ENCODE measurements at places on chromosomes 3 and 15.
A peak's percentile ranks its signal among the peaks of the same experiment; 100 is the strongest.

DNA sequence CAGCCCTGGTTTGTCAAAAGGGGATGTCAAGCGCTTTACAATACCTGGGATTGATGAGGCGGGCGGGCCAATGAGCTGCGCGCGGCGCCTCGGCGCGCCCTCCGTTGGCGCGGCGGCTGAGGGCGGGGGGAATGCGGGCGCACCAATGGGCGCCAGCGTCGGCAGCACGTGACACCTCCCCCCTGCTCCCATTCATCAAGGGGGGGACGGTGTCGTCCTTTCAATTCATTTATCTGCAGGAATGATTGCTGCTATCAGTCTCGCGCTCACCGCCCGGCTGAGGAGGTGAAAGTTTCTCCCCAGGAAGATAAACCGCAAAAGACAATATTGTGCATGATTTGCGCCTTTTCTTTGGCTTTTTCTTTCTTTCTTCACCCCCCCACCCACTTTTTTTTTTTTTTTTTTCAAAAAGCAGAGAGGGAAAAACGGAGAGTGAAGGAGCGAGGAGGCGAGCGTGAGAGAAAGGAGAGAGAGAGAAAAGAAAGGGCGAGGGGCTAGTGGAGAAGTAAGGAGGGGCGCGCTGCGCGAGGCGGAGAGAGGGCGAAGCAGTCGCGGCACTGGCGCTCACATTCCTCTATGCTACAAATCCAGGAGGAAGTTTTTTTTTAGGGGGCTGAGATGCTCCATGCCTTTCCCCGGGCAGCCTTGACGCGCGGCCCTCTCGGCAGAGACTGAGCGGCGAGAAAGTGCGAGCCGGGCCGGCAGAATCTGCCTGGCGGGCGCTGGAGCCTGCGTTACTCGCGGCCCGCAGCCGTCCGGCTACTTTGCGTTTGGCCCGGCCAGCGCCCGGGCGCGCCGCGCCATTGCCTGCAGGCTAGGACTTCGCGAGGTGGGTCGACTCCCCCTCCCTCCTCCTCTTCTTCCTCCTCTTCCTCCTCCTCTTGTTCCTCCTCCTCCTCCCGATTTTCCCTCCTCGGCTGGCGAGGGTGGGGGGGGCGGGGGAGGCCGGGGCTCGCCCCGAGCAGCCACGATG, at the start of gene ZIC1:
ZIC1 (plus strand) TSS at position 223 of the 973 bp plus-strand sequence; CDS start at position 971, 748 bp downstream.
- DNase-seq, result no peak

DNA sequence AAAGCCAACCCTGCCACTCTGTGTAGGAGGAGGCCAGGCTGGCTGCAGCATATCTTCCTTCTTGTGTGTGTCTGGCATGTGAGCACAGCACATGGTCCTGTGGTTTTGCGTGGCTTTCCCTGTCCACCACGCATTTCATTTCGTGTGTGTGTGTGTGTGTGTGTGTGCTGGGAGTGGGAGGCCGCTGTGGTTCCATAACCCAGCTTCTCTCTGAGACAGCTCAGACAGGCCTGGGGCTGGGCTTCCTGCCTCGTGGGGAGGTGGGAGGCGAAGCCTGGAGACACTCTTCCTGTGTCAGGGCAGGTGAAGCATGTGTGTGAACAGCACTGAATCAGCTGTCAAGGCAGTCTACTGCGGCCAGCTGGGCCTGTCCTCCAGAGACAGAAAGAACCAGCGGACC, 16.0 kb upstream of the MRPS22 start:
- no peak for DNase-seq

DNA sequence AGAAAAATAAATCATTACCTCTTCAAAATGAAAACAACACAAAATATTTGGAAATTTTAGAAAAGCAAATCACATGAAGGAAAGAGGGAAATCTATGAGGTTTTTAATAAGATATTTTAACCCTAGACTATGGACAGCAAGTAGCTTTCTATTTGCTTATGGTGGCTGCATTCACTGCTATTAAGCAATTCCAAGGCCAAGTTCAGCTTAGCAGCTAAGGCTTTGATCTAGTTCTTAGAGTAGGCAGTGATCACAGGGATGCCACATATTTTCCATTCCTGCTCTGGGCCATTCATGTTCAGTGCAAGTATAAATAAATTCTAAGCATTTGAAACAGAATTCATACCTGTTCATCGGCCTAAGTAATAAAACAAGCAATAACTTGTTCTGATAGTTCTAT, 235.3 kb downstream of the CDIN1 start:
- DNase-seq, result no peak

- DNase-seq, result no peak
These were observed 33.6 kb upstream of the TMCC1 start for GRCh38 chr3:129927072-129927471.

- no peak for DNase-seq
These were observed 2.2 kb upstream of the LYZL4 start for GRCh38 chr3:42412526-42413155.

- no peak for DNase-seq
These were observed 266.6 kb upstream of the ICE2 start for GRCh38 chr15:60745469-60746061.

DNA sequence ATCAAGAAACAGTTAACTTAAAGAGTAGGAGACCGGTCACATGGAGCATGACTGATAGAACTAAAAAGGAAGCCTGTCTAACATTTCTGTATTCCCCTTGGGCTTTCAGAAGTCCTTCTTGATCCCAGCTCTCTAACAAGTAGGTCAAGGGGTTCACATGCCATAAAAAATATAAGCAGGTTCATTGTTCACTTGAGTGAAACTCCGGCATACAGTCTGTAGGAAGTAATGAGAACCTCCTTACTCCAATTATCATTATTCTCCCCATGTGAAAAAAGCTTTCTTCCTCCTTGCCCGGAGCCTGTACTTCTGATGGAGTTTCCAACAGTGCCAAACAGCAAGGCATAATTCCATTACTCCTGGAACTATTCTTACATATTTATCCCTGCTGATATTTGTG, 242.8 kb upstream of the CNTN4 start:
- DNase-seq, result no peak

- no peak for DNase-seq
These were observed 939.9 kb downstream of the VGLL3 start for GRCh38 chr3:86051058-86051457.

GRCh38 chr3:52471371-52472238, 16.2 kb downstream of the NISCH start:
- DNase-seq, result no peak

DNA sequence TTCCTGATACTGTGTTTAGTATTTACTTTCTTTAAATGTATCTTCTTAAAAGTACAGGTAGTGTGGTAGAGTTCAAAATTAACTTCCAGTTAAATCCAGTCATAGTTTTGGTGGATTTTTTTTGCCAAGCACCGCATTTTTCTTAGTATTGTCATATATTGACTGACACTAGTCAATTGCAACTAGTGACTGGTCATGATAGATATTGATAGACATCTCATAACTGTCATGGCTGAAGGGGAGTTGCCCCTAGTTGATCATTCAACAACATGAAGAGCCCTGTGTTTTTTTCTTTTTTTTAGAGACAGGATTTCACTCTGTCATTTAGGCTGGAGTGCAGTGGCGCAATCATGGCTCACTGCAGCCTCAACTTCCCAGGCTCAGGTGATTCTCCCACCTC, 22.1 kb downstream of the RAB8B start:
- DNase-seq, result no peak

DNA sequence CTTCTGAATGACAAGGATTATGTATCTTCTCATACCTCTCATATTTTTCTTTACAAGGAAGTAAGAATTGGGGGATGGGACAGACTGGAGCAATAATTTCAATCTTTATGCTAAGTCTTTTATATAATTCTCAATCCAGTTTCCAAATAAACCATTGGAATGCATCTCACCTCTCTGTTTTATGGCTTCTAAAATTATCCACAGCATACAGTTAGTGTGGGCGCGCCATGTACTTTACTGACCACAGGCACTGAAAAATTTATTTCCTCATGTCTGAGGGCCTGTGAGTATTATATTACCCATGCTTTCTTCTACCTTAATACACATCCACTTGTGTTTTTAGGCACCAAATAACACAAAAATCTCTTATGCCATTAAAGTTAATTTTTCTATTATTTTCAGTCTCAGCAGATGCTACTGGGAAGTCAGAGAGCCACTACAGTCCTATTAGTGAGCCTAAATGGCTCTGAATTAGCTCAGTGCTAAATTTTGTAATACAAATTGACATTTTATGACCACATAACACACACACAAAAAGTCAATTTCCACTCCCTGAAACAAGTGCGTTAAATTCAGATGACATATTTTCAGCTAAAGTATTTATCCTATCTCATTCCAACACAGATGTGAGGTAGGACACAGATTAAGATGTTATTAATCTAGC, 39.3 kb downstream of the SLITRK3 start:
- peak; percentile 33 for DNase-seq

DNA sequence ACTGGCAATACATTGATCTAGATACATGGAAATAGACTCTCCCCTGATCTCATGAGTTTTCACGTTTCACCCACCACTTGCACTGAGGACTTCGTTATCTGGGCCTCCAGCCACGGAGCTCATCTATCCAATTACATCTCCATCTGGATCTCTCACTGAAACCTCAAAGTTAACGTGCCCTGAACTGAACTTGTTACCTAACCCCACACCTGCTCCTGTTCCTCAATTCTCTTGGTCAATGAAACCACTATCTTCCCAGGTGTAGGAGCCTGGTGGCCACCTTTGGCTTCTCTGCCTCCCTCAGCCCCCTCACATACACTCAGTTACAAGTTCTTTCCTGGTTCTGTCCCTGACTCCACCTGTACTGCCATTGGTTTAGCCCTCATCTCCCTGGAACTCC, 9.7 kb downstream of the DGKG start:
- DNase-seq, result no peak

DNA sequence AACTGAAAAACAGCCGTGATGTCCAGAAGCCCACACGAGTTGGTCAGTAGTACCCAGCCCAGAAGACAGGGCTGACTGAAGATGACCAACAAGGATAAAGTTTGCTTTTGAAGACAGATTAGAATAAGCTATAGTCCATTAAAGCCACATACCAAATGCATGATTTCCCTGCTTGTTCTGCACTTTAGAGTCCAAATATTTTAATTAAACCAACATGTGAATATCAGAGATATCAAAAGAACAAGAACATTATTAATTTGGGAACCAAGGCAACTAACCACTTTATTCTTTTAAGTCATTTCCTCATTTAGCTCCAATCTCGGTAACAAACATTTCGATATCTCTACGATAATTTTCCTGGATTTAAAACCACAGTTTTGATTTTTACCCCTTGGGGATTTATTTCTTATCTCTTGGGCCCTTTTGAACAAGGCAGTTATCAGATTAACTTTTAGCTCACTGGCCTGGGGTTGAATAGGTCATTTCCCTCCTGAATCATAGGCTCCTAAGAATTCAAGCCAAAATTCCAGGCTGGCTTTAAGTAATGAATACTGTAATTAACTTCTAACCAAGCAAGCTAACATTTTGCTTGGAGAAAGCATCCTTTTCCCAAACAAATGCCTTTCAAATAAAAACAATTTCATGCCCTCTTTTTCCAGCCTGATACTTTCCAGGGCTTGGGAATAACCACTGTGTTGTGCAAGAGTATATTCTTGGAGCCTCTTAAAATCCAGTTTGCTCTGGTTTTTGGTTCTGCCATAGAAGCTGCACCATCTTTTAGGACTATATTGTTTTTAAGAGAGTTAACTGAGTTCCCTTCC, 102.9 kb upstream of the NR2E3 start:
- DNase-seq, result no peak

GRCh38 chr3:36666166-36666565, 98.2 kb downstream of the DCLK3 start:
- no peak for DNase-seq

DNA sequence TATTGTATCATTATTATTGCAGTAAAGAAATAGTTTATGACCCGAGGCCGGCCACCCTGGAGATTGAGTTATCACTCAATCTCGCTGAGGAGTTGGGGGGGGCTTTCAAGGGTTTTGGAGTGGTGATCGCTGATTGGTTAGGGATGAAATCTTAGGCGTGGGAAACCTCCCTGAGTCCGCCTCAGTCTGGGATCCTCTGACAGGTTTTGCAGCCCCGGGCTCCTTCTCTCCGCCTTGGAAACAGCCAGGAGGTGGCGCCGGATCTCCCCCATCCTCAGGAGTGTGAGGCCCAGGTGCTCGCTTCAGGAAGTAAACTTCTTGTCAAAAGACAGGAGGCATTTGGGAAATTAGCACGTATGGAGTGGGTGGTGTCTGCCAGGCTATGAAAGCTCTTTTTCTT, 41.1 kb upstream of the SEC61A1 start:
- DNase-seq, result peak; percentile 73

GRCh38 chr15:32717426-32718226, at the start of gene GREM1:
Gene GREM1 (plus strand): TSS chr15:32718004. CDS start chr15:32730691, 12,687 bp downstream.
- DNase-seq, result no peak

GRCh38 chr3:19931767-19932188, 2.2 kb downstream of the EFHB start:
- no peak for DNase-seq

DNA sequence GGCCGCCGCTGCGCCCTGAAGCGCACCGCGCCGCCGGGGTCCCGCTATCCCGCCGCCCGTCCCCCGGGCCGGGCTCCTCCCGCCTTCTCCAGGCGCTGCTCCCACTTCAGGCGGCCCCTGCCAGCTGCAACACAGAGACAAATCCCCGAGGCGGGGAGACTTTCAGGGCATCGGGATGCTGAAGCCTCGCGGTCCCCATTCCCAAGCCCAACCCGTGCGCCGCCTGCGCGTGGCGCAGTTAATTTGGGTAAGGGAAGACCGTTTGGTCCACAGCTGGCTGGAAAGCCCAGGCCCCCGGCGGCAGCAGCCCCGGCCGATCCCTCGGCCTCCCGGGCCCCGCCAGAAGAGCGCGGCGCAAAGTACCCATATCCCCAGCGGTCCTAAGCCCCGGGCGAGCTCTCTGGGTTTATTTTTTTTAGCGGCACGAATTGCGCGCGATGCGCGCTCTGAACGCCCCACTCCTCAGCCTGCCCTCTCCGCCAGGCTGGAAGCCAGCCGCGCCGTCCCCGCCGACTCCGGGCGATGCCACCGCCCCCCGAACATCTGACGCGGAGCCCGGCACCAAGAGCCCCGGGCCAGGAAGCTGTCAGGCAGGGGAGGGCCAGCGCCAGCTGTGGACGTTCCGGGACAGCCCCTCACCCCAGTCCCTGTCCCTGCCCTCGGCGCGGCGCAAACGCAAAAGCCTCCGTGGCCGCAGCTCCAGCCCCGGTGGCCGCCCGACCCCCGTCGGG, 517 bp downstream of the FBN1 start:
- DNase-seq, result peak; percentile 11

- DNase-seq, result no peak
These were observed 1.6 kb upstream of the SORD start for GRCh38 chr15:45021348-45021747.

- no peak for DNase-seq
These were observed 43.3 kb downstream of the CAPN3 start for GRCh38 chr15:42402455-42403205.
